ENCODE measurements at places on chromosomes 5 and 9. TPM values are rescaled to one million over a fixed set of nuclear protein-coding genes. Genes with fewer than 3 reads are reported as not detected.

DNA sequence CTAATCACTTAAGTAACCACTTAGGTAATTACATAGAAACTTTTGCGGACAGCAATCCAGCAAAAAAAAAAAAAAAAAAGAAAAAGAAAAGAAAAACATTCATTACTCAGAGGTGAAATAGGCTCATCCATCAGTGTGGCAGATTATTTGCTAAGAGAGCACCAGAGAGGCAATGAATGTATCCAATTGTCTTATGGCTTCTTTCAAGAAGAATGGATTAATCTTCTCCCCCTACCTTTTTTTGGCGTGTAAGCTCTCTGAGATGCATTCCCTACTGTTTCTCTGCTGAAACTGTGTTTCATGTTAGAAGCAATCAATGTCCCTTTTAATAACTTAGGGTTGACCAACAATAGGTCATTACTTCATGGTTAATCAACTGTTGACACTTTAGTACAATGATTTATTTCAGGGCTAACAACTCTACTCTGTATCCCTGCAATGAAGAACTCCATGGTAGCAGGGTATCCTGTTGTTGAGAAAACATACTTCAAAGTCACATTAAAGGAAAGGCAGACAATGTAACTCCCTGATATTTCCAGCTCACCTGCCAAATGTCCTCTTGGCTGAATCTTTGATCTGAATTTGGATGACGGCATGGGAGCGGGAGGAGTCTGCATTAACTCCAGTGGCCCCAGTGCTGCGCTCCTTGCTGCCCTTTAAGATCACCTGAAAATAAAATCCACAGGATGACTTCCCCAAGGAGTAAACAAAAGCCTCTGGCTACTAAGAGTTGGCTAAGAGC is 57.6 kb downstream of the KIF24 start:
- no peak overlapping the region for H3K27ac ChIP-seq
- H3K4me3 ChIP-seq: no peak overlapping the region
- H3K36me3 ChIP-seq: no peaks in the 10 kb centered on the region
- H3K27me3 ChIP-seq: no peaks in the 10 kb centered on the region
- DNase-seq: no peak

- H3K36me3 ChIP-seq: peaks cover 2% of the 10 kb centered on the region
- DNase-seq: no peak
These were observed 31.5 kb downstream of the NDUFS6 start for GRCh38 chr5:1832511-1833250.

GRCh38 chr9:133375116-133375723 is 640 bp downstream of the SURF4 start:
- H3K4me1 ChIP-seq: peaks cover 43% of the 10 kb centered on the region
- peaks cover 42% of the 10 kb centered on the region for H3K36me3 ChIP-seq
- DNase-seq: peak; percentile 42

DNA sequence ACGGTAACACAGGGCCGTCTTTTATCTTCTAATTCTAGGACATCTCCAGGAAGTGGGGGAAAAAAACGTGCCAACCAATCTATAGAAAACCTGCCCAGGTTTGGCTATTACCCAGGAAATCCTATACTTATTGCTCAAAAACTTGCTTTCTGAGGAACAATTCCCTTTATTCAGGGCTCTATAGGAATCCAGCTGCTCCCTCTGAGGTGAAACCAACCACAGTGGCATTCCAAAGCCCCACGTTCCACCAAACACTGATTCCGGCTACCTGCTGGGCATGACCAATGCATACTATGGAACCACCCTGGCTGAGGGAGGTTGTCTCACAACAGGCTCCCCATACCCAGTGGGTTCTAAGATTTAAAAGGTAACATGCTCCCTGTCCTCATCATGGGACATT is 57.6 kb downstream of the GLIS3 start:
- no peaks in the 10 kb centered on the region for H3K27me3 ChIP-seq
- H3K4me1 ChIP-seq: peaks cover 18% of the 10 kb centered on the region
- no peak overlapping the region for H3K4me3 ChIP-seq
- H3K27ac ChIP-seq: no peak overlapping the region

DNA sequence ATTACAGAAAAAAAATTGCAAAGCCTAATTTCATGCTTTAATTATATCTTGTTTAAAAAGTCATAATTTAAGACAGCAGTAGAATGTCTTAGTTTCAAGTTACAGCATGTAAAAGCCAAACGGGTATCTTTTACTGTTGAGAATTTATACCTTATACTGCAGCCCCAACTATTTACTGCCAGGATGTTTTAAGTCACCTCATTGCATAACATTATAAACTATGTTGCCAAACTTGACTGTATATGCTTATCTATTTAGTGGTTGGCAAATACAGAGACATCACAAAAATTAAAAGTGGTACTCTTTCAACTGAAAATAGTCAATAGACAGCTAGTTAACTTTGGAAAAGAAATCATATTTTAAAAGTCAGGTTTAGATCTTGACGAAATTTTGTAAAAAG is 119.5 kb downstream of the EDIL3 start:
- H3K27ac ChIP-seq: no peak overlapping the region
- H3K27me3 ChIP-seq: no peaks in the 10 kb centered on the region
- DNase-seq: no peak
- H3K36me3 ChIP-seq: no peaks in the 10 kb centered on the region
- no peak overlapping the region for H3K4me3 ChIP-seq

Gene OCLN
- 0.83 TPM for total RNA-seq

Gene SOHLH1
- total RNA-seq: not detected

Gene FABP6
- total RNA-seq: not detected
